ENCODE measurements at places on chromosomes 2 and 18.
A peak's percentile ranks its signal among the peaks of the same experiment; 100 is the strongest.

GRCh38 chr2:174344716-174345461 lies 10.1 kb downstream of the SP9 start:
- no peak for DNase-seq

DNA sequence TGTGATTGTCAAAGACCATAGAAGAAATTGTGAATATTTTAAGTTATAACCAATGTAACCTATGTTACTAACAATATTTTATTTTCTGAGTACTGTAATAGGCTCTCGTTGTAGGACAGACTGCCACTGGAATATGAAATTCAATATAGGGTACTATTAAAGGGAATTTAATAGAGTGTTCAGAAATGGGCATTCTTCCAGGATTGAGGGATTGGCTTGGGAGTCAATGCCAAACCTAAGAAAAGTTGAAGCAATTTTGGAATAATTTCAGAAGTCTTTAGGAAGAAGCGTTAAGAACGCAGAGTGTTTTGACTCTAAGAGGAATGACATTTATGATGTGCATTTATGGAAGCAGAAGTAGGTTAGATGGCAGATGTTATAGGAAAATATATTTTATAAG lies 79.0 kb downstream of the ACVR2A start:
- DNase-seq = no peak

- no peak for DNase-seq
Observed at GRCh38 chr2:33177627-33178026, 230.9 kb downstream of the LTBP1 start.

DNA sequence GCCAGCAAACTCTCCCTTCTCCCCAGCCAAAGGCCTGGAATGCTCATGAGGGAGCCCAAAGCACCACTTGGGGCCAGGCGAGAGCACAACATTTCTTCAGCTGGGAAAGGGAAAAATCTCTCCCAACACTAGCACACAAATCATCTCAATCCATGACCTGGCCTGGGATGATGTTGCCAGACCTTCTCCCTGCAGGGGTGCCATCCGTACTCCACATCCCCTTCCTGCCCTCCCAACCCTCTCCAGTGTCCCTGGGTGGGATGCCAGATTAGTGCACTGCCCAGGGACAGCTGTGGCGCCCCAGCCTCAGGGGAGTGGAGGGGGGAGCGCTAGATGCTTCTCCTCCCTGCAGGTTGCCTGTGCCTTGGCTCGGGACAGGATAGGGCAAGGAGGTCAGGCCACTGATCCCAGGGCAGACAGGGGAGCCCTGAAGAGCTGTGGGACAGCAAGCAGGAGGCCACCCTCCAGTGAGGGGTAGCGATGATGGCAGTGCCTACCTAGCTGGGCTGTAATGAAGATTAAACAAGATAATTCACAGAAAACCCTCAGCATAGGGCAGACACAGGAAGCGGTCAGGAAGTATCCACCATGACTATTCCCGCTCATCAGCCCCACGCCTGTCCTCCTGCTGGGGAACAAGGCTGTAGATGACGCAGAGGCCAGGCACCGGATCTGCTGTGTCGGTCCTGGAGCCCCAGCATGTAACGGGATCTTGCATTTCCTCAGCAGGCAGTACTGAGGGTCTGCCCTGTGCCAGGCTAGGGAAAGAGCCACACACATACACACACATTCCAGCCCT lies 31.1 kb downstream of the SERTAD2 start:
- DNase-seq = no peak

DNA sequence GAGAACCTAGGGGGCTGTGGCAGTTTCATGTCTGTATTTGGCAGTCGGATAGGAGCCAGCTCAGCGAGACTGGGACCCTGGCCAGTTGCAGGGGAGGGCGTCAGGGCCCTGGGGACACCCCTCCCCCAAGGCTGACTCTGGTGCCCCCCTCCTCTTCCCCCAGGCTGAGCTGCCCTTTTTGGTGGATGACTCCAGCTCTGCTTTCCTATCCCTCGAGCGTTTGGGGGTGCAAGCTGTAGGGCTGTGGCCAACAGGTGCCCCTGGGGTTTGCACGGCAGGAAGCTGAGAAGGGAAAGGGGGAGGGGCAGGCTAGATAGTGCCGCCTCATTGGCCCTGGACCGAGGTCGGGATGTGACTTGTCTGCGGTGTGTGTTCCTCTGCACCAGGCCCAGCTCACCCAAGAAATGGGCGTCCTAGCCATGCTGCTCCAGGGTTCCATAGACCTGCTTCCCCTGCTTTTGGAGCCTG lies 26.4 kb downstream of the SPEG start:
- DNase-seq = no peak

- peak; percentile 30 for DNase-seq
Observed at GRCh38 chr2:130370490-130370889, 14.6 kb downstream of the PTPN18 start.

- no peak for DNase-seq
Observed at GRCh38 chr18:31983020-31983419, 35.6 kb upstream of the RNF125 start.

DNA sequence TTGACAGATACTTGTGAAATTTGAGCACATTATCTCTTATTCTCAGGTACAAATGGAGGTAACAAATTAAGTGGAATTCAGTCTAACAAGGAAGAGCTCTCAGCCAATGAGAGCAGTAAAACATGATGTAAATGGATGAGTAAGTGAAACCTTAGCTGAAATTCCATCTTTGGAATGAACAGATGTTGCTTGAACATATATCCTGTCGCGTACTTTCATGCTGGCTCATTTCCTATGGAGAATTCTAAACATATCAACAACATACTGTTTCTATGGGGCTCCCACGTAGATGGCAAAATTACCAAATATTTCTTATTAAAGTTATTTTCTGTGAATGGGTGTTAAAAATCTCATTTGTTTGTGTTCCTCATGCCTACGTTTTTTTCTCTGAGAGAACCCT lies 256.3 kb upstream of the LINC00305 start:
- DNase-seq = no peak

DNA sequence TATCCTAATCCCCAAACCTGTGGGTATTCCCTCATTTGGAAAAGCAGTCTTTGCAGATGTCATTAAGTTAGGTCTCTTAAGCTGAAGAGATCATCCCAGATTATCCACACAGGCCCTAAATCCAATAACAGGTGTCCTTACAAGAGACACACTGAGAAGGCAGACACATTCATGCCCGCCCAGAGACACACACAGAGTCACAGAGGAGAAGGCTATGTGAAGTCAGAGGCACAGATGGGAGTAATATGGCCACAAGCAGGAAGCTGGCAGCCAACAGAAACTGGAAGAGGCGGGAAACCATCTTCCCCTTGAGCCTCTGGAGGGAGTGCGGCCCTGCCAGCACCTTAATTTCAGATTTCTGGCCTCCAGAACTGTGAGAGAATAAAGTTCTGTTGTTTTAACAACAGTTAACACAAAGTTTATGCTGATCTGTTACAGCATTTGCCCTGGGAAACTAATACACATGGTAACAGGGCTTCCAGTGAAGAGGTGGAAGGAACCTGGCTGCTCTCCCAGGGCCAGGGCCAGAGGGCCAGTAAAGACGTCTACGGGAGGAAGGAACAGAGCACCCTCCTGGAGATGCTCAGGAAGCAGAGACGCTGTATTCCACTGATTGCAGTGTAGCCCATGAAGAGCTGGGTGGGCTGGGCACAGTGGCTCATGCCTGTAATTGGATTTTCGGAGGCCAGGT lies 217.5 kb downstream of the GLI2 start:
- DNase-seq = no peak

DNA sequence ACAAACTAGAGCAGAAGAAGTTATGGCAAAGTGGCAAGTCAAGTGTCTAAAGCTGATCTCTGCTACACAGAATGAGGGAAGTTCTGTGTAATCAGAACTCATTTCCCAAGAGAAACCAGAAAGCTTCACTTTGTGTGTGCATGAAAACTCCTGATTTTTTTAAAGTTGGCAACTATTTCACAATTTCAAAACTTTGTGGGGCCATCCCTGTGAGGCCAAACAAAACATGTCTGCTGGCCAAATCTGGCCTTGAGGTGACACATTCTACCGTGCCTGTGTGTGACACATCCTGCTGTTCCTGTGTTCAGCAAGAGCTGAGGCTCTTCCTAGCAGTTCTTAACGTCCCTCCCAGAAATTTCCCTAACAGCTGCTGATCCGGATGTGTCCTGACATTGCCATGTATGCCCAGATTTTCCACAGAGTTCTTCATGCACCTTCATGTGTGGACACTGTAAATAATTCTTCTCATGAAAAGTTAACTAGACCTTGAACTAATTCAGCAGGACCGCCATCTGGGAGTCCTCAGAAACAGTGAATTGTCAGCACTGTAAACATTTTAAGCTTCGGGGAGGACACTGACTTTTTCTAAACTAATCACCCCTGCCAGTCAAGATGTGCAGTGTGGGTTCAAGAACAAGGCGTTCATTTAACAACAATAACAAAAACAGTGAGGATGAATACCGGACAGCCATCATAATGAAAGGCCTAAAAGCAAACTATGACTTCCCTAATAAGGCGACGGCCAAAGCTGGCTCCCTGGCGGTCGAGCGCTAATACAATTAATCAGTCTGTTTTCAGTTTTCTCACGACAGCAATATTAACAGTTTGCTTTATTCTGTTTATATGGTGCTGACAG lies 99.0 kb downstream of the PLEKHM3 start:
- no peak for DNase-seq

- DNase-seq = no peak
Observed at GRCh38 chr2:67290451-67291290, 106.5 kb upstream of the ETAA1 start.

DNA sequence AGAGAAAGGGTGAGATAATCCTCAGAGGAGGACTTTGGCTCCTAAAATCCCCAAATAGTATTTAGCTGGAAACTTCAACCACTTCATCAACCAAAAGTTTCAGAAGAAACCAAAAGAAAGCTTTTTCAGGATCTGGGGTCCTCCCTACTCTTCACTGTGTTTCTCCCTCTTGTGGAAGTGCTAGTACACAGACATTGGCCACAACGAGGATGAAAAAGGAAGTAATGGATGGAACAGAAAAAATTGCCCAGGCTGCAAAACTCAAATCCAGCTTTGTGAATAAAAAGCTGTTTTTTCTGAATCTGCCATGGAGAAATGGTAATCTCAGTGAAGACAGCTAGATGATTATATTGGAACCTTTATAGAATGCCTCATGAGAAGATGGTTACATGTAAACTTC lies 4.0 kb downstream of the PID1 start:
- no peak for DNase-seq

DNA sequence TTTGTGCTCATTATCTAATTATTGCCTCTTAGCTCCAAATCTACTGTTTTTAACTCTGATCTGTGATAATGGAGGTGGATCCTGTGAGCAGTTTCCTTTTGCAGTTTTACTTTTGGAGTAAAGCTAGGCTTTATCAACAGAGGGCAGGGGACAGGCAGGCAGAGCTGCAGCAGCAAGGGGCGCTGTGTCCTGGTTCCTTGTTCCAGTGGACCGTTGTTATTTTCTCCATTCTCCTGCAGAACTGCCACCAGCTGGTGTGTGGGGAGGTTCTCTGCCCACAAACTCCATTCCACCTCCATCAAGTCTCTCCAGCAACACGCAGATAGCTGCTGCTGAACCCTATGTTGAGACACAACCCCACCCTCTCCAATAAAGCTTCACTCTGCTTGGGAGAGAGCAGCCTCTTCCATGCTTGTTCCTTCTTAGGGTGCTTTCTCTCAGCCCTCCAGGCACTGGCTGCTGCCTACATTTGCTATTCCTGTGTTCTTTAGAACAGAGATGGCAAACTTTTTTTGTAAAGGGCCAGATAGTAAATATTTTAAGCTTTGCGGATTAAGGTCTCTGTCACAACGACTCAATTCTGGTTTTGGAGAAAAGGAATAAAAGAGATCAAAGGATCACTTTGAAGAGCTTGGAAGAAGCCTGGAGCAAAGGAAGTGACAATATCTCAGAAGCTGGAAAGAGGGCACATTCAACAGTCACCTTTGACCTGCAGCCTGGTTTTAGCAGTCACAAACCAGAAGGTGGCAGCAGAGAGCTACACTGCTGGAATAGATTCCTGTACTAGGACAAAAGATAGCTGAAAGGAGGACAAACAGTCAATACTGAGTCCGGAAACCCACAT lies 208.8 kb downstream of the CCDC178 start:
- DNase-seq = peak; percentile 51

DNA sequence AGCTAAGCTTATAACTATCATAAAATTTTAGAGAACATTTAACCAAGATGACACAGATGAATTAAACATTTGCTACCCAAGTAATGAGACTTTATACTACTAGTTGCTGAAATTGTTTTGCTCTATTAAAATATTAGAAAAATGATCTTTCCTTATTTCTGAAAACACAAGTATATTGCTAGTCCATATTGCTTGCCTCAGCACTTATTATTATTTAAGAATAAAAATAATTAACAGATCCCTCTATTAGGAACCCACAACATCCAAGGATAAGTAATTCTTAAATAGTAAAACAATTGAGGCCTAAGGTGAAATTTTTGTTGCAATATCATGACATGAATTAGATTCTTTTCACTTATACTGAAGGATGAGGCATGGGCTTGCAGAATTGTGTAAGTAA lies 65.2 kb downstream of the CCDC148 start:
- no peak for DNase-seq

DNA sequence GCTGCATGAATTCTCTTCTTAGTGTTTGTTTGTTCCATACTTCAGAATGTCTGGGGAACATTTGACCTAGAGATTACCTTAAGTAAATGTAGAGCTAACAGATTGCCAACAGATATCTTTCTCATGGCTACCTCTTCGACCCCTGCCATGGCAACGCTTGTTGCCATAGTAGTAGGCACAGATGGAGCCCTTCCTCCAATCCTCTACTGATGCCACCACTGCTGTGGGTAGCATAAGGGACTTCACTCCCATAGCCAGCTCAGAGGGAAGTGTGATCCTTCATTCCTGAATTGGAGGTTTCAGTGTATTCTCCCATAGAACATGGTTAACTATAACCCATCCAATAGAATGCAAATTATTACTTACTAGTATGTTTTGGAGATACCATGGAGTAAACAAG lies 543.6 kb upstream of the NRP2 start:
- DNase-seq = no peak

DNA sequence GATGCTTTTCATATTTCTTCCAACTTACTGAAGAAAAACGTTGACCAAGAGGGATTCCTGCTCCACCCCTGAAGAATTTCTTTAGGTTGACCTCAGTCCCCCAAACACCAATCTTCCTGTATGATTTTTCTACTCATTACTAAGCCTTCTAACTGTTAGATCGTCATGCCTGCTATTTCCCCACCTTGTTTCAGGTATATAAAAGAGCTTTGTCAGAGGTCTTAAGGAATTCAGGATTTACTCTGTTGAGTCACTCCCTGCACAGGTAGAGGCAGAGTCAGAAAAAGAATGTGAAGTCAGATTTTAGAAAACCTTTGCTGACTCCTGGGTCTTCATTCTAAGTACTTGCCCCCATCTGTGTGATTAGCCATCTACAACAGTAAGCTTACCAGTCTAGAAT lies 83.8 kb upstream of the NOSTRIN start:
- DNase-seq = no peak

DNA sequence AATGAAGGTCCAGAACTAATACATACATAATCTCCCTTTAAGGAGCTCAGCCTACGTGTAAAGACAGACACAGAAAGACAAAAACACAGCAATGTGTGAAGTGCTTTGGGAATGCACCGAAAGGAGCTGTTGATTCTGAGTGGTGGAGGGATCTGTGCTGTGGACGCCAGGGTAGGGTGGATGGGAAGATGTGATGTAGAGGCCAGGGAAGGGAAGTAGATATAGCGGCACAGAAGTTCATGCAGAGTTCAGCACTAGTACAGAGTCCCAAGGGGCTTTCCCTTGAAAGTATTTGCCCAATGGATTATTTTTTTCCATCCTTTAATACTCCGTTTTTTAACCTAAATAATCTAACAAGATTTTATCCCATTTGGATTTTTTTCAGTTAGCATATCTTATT lies 32.1 kb upstream of the DOCK10 start:
- no peak for DNase-seq

GRCh38 chr2:224894356-224894755 lies 147.9 kb downstream of the DOCK10 start:
- no peak for DNase-seq

Measured in stimulated activated CD4-positive, alpha-beta T cell treated with anti-CD3 and anti-CD28 coated beads, Interleukin-4, amount 100 ng/mL, for 24 hours (primary cell).